G401 (cell line): ENCODE measurements at places on chromosomes 13 and 19.

GRCh38 chr13:38657191-38657590 lies 29.7 kb upstream of the FREM2 start:
- DNase-seq: no peak

GRCh38 chr19:6769006-6769619 lies 1.9 kb upstream of the SH2D3A start:
- DNase-seq: peak; percentile 18

DNA sequence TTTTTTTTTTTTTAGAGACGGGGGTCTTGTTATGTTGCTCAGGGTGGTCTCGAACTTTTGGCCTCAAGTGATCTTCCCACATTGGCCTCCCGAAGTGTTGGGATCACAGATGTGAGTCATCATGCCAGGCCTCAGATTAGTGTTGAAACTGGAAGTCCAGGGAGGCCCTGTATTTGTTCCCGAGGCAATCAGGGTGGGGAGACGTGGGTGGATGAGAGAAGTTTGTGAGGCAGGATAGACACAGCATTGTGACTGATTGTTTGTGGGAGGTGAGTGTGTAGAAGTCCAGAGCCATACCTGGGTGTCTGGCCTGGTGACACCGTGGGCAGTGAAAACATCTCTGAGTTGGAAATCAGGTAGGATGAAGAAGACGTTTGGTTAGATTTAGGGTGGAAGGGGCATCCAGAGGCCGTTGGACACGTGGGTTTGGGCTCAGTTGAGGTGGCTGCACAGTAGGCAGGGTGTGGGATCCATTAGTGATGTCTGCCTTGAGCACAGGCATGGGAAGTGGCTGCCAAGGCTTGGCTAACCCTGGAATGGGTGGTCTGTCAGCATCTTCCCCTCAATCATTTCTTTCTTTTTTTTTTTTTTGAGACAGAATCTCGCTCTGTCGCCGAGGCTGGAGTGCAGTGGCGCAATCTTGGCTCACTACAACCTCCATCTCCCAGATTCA lies 12.4 kb downstream of the RTN2 start:
- no peak for DNase-seq

DNA sequence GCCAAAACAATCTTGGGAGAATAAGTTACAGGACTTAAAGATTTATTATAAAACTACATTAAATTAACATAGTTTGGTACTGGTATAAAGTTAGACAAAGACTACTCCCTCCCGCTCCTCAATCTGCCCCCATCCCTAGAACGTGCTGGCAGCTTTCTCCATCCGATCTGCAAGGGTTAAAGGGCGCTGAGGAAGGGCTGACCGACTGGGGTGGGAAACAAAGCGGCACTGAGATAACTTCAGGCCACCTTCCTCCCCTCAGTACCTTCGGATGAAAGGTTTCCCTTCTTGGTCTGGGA lies 790 bp upstream of the SUGT1 start:
- DNase-seq: no peak

- DNase-seq: peak; percentile 75
These were observed 127.9 kb downstream of the DLEU7 start for GRCh38 chr13:50715402-50716146.

DNA sequence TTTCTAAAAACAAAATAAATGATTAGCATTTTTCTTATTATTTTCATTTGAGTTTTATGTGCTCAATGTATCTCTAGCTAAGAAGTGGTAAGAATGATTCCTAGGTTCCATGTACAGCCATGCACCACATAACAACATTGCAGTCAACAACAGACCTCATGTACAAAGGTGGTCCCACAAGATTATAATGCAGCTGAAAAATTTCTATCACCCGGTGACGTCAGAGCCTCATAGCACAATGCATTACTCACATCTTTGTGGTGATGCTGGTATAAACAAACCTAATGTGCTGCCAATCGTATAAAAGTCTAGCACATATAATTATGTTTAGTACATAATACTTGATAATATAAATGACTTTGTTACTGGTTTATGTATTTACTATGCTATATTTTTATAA lies 120.5 kb downstream of the SLC7A1 start:
- DNase-seq: no peak

DNA sequence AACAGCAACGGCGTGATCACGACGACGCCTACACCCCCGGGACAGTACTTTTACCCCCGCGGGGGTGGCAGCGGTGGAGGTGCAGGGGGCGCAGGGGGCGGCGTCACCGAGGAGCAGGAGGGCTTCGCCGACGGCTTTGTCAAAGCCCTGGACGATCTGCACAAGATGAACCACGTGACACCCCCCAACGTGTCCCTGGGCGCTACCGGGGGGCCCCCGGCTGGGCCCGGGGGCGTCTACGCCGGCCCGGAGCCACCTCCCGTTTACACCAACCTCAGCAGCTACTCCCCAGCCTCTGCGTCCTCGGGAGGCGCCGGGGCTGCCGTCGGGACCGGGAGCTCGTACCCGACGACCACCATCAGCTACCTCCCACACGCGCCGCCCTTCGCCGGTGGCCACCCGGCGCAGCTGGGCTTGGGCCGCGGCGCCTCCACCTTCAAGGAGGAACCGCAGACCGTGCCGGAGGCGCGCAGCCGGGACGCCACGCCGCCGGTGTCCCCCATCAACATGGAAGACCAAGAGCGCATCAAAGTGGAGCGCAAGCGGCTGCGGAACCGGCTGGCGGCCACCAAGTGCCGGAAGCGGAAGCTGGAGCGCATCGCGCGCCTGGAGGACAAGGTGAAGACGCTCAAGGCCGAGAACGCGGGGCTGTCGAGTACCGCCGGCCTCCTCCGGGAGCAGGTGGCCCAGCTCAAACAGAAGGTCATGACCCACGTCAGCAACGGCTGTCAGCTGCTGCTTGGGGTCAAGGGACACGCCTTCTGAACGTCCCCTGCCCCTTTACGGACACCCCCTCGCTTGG lies 966 bp downstream of the JUNB start:
- peak; percentile 64 for DNase-seq

- DNase-seq: peak; percentile 26
These were observed 725 bp downstream of the FAM124A start for GRCh38 chr13:51222686-51223559.

DNA sequence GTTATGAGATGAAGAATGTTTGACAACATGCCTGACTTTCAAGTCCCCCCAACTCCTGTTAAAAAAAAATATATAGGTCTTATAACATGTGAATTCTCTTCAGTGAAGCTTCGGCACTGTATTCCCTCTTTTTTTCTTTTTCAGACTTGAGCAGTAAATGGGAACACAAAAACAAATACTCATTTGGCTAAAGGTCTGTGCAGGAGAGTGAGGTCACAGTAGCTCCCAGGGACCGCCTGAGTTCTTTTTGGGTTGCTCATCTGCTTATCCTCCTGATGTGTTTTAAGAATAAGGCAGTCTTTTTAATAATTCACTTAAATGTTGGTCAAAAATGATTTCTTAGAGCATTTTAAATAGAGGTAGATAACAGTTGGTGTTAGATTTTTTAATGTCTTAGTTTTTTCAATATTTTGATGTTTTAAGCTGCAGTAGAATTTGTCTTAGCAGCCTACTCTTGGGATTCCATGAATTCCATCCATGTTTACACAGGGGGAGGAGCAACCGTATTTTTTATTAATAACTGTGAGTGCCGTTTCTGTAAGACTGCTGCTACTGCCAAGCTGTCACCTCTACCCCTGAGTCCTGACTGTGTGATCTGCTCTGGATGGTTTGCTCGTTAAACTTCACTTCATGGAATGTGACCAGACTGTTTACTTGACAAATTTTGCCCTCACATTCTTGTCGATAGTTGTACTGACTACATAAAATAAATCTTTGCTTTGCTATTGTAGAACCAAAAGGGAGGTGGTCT lies 14.9 kb downstream of the HNRNPM start:
- no peak for DNase-seq

- no peak for DNase-seq
These were observed 69.7 kb upstream of the WASF3 start for GRCh38 chr13:26487781-26488180.

DNA sequence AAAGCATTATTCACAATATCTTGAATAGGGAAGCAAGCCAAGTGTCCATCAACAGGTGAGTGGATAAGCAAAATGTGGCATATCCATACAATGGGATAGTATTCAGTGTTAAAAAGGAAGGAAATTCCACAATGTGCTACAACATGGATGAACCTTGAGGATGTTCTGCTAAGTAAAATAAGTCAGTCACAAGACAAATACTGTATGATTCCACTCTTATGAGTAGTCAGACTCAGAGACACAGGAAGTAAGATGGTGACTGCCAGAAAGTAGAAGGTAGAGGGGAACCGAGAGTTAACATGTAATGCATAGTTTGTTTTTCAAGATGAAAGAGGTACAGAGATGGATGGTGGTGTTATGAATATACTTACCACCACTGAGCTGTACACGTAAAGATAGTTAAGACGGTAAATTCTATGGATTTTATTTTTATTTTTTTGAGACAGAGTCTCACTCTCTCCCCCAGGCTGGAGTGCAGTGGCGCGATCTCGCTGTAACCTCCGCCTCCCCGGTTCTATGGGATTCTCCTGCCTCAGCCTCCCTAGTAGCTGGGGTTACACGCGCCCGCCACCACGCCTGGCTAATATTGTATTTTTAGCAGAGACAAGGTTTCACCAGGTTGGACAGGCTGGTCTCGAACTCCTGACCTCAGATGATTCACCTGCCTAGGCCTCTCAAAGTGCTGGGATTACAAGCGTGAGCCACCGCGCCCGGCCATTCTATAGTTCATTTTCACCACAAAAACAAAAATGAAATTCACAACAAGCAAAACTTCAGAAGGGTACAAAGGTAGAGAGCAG lies 1.0 kb upstream of the CHAMP1 start:
- no peak for DNase-seq
